ENCODE measurements at places on chromosomes 1 and 21.

DNA sequence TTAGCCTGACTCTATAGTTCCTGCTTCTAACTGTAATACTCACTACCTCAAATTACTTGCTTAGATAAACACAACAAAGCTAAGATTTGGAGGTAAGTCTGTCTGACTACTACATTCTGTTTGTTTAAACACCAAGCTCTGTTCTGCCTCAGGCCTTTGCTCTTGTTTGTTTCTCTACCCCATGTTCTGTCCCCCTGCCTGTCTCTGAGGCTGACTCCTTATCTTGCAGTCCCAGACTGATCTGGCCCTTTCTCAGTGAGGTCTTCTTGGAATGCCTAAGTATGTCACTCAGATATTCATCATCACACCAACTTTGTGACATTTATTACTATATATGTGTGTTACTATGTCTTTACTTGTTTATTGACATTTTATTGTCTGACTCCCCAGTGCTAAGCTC is 425.5 kb downstream of the LMO4 start:
- no peak for DNase-seq

GRCh38 chr1:244337839-244338238 is 113.9 kb downstream of the ADSS2 start:
- no peak for DNase-seq

GRCh38 chr1:7463526-7463925 is 307.6 kb upstream of the VAMP3 start:
- no peak for DNase-seq

DNA sequence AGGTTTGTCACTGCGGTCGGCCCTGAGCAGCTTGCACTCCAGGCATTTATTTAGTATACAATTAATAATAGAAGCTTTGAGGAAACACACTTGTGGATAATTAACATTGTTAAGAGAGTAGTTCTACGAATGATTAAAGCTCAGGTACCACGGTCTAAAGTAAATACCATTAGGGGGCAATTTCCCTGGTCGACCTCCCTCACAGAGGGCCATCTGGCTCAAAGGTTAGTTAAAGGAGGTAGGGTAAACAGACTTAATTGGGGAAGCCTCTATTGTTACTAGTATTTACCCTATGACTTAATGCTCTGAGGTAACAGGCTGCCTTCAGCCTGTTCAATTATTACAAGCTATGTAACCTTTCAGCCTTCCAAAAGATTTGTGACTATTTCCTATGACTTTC is 122.3 kb upstream of the SLC44A3 start:
- DNase-seq, result no peak

GRCh38 chr1:177077006-177077405 is 87.5 kb downstream of the ASTN1 start:
- no peak for DNase-seq

- DNase-seq, result no peak
Measured at GRCh38 chr1:91045284-91045683, 23.4 kb upstream of the ZNF644 start.

DNA sequence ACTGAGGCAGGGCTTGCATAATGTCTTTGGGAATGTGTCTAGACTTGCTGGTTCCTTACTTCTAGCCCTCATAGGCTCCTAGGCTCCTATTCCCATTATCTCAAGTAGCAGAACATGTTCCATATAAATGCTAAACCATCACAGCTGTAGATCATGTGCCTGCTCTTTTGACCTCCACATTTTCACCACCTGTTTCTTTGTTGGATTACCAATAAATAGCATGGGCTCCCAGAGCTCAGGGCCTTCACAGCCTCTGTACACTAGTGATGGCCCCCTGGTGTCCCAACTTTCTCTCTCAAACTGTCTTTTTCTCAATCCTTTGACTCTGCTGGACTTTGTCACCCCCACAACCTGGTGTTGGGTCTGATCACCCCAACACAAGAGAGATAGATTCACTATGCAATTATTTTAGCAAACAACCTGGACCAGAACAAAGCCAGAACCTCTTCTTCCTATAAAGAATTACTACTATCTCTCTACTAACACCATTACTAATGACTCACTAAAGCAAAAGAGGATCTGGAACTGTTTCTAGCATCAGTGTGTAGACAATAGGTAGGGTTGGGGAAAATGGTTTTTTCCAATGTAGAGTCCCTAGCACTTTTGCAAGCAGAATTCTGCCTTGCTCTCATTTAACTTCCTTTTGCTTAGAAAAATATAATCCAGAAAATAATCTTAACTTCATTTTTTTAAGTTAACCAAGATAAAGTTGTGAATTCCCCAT is 51.7 kb downstream of the WLS start:
- DNase-seq, result no peak

GRCh38 chr1:222240536-222241181 is 307.2 kb downstream of the HHIPL2 start:
- DNase-seq, result peak; percentile 84

- DNase-seq, result no peak
Measured at GRCh38 chr21:45894450-45894825, 87.1 kb upstream of the COL6A1 start.

- DNase-seq, result peak; percentile 43
Measured at GRCh38 chr1:215710036-215710898, 143.2 kb downstream of the KCTD3 start.

- DNase-seq, result peak; percentile 78
Measured at GRCh38 chr1:24155011-24155782, 12.3 kb upstream of the IL22RA1 start.

GRCh38 chr1:152328801-152329391 is 3.9 kb upstream of the FLG start:
- no peak for DNase-seq

DNA sequence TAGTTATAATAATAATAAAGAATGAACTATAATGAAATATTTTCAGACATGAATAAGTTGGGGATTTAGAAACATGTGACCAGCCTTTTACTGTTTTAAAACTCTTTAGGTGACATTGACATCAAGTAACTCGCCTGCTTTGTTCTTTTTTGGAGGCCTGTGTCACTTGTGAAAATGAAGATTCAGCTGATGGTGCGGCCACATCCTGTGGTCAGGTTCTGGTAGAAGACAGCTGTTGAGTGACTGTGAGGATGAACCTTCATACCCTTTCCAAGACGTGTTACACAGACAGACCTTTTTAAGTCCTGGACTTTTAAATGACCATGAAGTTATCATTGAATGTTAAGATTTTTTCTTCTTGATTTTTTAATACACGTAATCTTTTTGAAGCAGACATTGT is 10.3 kb downstream of the UTS2 start:
- no peak for DNase-seq

- DNase-seq, result no peak
Measured at GRCh38 chr1:180168786-180169639, 14.3 kb downstream of the QSOX1 start.

DNA sequence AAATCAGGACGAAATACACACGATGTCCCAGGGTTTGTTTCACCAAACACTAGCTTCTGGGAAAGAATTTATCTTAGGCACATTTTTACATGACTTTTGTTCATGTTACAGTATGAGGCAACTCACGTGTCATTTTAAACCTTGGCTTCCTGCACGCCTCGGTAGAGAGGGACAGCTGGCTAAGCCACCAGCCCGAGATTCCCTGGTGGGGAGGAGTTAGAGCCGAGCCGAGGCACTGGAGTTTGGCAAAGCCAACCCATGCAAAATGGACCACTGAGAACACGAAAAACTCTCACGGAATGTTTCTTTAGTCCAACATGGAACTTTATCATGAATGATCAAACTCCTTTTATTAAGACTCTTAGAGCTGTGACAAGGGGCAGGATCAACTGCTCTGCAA is 240.0 kb downstream of the DYRK1A start:
- no peak for DNase-seq

- DNase-seq, result no peak
Measured at GRCh38 chr1:228920831-228921230, 185.6 kb downstream of the RHOU start.

- DNase-seq, result peak; percentile 23
Measured at GRCh38 chr1:72037745-72038343, 244.5 kb downstream of the NEGR1 start.

GRCh38 chr1:82108843-82109242 is 308.1 kb downstream of the ADGRL2 start:
- no peak for DNase-seq

- DNase-seq, result no peak
Measured at GRCh38 chr1:64293820-64294219, 90.4 kb downstream of the UBE2U start.

DNA sequence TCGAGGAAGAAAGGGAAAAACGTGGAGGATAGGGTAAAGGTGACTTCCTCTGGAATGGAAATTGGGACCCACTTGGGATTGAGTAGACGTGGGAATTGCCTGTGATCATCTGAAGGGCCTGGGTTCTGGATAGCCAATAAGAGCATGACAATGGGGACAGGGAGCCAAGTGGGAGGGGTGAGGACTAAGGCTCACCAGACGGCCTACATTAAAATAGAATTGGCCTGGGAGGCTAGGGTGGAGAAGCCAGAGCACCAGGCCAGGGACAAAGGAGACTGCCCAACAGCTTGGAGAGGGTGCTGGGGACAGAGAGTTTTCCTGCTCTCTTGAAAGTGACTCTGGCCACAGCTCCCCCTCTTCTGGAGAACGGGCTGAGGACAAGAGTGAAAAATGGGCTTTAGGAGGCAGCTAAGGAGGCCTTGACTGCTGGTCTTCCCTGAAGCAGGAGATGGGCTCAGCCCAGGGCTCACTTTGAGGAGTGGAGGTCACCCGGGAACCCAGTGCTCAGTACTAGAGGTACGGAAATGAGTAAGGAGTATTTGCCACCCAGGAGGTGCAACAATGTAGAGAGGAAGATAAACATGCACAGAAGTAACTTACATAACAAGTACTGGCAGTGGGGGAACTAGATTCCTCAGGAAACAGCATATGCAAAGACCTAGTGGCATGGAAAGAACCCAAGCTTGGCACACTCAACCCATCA is 18.8 kb downstream of the INKA2 start:
- no peak for DNase-seq

DNA sequence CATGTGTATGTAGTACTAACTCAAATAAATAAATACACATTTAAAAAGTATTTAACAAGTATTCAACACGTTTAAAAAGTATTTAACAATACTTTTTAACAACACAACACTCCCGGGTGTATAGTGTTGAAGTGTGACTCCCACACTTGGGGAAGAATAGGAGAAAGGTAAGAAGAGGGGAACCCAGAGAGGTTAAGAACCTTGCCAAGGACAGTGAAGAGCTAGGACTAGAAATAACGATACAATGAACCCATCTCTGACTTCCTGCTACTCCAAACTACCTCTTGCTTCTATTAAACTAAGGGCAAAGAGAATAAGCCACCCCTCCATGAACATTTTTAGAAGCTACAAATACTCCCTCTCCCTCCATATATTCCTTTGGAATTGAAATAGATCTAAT is 1.7 kb upstream of the GFI1 start:
- DNase-seq, result no peak

DNA sequence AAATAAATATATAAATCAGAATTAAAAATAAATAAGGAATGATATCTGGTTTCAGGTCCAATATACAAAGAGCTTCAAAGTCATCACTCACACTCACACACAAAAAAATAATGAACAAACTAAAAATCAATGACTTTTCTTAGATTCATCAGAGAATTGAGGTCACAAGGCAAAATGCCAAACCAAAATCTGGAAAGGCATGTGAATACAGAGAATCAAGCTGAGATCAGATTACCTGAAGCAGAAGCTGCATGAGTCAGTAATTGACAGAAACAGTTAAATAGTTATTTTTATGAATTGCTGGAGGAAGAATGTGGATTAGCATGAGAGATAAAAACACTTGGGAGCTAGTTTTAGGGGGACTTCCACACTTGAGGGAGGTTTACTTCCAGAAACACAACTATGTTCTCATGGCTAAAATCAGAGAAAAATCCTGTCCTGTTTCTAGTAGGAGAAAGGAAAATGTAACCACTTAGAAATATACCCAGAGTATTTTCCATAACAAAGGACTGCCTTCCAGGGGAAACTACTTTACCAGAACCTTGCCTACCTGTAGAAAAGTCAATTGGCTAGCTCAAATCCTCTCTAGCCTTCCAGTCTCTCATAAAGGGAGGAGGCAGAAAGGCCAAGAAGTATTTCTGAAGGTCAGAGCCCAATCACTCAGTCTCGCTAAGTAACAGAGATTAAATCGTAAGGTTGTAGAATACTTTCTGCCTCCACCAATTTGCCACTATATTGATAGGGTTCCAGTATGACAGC is 536.6 kb upstream of the NR5A2 start:
- DNase-seq, result peak; percentile 74

- DNase-seq, result no peak
Measured at GRCh38 chr1:245397771-245398170, 243.0 kb downstream of the KIF26B start.

DNA sequence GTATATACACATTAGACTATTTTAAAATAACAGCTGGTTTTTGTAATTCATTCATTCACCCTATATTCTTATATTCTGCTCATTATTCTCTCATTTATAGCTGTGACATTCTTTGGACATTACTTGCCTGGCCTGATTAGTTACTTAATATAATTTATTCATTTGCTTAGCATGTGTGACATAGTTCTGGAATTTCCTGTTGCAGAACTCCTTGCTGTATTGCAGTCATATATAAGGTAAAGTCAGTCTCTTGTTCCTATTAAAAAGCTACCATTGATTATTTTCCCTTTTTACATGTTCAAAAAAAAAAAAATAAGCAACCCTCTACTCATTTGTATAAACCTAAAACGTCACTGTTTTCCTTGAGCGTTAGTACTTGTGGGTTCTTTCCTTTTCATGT is 23.9 kb downstream of the GNAT2 start:
- DNase-seq, result peak; percentile 32

- no peak for DNase-seq
Measured at GRCh38 chr1:26293911-26294463, 12.4 kb downstream of the UBXN11 start.

DNA sequence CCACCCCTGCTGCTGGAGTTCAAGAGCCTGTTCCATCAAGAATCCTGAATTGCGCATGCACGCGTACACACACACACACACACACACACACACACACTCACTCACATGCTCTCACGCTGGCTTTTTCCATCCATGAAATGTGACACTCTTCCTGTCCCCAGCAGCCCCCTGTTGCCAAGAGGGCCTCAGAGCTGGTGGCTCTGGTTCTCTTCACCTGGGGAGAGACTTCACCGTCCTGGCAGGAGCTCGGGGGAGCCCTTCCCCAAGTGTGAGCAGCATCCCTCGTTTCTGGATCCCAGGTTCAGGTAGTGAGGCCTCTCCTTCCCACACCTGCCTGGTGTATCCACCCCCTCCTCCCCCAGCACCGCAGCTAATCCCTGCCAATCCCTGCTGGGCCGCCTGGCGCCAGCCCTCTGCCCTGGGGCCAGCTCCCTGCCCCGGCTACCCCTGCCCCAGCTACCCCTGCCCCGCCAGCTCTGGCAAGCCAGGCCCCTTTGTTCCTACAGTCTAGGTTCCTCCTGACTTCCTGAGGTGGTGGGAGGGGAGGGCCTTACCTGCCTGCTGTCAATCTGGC is 9.9 kb downstream of the PLOD1 start:
- no peak for DNase-seq

- no peak for DNase-seq
Measured at GRCh38 chr1:15011160-15011559, 142.4 kb upstream of the TMEM51 start.

- no peak for DNase-seq
Measured at GRCh38 chr21:41762753-41763152, 4.1 kb downstream of the RIPK4 start.

DNA sequence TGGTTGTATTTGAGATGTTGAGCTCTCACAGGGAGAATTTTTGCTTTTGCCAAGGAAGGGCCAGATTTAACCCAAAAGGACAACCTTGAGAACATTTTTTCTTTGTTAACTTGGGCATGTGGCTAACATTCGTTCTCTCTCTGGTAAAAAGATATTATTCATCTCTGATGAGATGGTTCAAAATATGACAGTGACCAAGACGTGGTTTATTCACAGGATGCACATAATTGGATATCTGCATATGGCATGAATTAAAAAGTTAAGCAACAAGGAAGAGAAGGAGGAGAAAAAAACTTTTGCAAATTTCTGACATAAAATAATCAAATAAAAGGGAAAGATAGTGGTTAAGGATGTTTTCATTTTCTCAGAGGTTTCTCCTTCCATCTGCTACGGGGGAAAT is 43.1 kb upstream of the BCL10 start:
- no peak for DNase-seq

Measured in mammary epithelial cell (primary cell).